ENCODE measurements at places on chromosomes 3 and 15. TPM values are rescaled to one million over a fixed set of nuclear protein-coding genes. Genes with fewer than 3 reads are reported as not detected.

Gene NOP10
- total RNA-seq, result 397 TPM

Gene STXBP5L
- total RNA-seq, result not detected

Gene CYP8B1
- total RNA-seq, result not detected

Gene STRA6
- total RNA-seq, result 0.48 TPM

Gene HIGD2B
- total RNA-seq, result not detected

Gene ANKUB1
- total RNA-seq, result not detected

Gene CTXN2
- not detected for total RNA-seq

Gene CD80
- not detected for total RNA-seq

Gene CHRD
- total RNA-seq, result 1.9 TPM

Gene SST
- total RNA-seq, result not detected

Gene SCG5
- total RNA-seq, result 3.7 TPM

Gene AGBL1
- not detected for total RNA-seq

Gene ZNF660
- 0.88 TPM for total RNA-seq

Gene SLC22A14
- 0.18 TPM for total RNA-seq

Gene NMB
- 6.1 TPM for total RNA-seq

Gene SPCS1
- total RNA-seq, result 156 TPM

Gene NEK10
- 3.4 TPM for total RNA-seq

Gene EFCAB12
- under 0.01 TPM for total RNA-seq

Gene NCBP2
- 48.5 TPM for total RNA-seq

Gene CCR9
- total RNA-seq, result not detected

Gene FANCD2OS
- not detected for total RNA-seq

Gene SAMMSON
- not detected for total RNA-seq

Gene WDR72
- total RNA-seq, result not detected

Gene TMIE
- total RNA-seq, result not detected

Gene NXPE3
- total RNA-seq, result 9.4 TPM

Gene GRIP2
- 0.06 TPM for total RNA-seq
